H1 (cell line): ENCODE measurements at places on chromosomes 7 and 10. TPM values are rescaled to one million over a fixed set of nuclear protein-coding genes. Genes with fewer than 3 reads are reported as not detected.

- no peak for DNase-seq
- no peak overlapping the region for H3K27ac ChIP-seq
- no peaks in the 10 kb centered on the region for H3K27me3 ChIP-seq
- no peak overlapping the region for H3K4me3 ChIP-seq
- H3K4me1 ChIP-seq, result peaks cover 4% of the 10 kb centered on the region
These were observed 66.2 kb upstream of the SRPK2 start for GRCh38 chr7:105454921-105455320.

DNA sequence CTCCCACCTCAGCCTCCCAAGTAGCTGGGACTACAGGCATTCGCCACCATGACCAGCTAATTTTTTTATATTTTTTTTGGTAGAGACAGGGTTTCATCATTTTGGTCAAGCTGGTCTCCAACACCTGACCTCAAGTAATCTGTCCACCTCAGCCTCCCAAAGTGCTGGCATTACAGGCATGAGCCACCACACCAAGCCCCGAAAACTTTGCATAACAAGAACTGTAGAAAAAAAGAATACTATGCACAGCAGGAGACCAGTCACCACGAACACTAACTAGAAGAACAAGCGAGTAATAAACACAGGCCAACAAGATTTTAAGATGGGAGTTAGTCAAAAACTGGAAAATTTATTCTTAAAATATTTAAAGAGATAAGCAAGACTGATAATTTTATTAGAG, 447.0 kb downstream of the ETV1 start:
- no peak for DNase-seq
- no peaks in the 10 kb centered on the region for H3K27me3 ChIP-seq
- H3K27ac ChIP-seq, result no peak overlapping the region
- no peak overlapping the region for H3K4me3 ChIP-seq
- H3K4me1 ChIP-seq, result no peaks in the 10 kb centered on the region
- H3K36me3 ChIP-seq, result no peaks in the 10 kb centered on the region

DNA sequence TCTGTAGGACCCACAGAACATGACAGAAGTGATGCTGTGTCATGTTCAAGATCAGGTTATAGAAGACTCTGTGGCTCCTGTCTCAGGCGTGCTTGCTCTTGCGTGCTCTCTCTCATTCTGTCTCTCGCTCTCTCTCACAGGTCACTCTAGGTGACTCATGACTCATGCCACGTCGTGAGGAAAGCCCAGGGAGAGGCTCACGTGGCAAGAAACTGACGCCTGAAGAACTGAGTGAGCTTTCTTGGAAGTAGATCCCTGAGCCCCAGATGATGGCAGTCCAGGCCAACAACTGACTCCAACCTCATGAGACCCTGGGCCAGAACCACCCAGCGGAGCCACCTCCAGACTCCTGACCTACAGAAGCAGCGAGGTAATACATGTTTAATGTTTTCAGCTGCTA, 103.3 kb downstream of the DNMBP start:
- H3K27ac ChIP-seq, result no peak overlapping the region
- no peaks in the 10 kb centered on the region for H3K27me3 ChIP-seq
- no peaks in the 10 kb centered on the region for H3K4me1 ChIP-seq
- no peak overlapping the region for H3K4me3 ChIP-seq
- H3K36me3 ChIP-seq, result peaks cover 73% of the 10 kb centered on the region
- no peak for DNase-seq

- peaks cover 2% of the 10 kb centered on the region for H3K4me1 ChIP-seq
- H3K27ac ChIP-seq, result no peak overlapping the region
- H3K27me3 ChIP-seq, result no peaks in the 10 kb centered on the region
- H3K4me3 ChIP-seq, result no peak overlapping the region
These were observed 93.0 kb downstream of the EXOC4 start for GRCh38 chr7:133345690-133346421.

DNA sequence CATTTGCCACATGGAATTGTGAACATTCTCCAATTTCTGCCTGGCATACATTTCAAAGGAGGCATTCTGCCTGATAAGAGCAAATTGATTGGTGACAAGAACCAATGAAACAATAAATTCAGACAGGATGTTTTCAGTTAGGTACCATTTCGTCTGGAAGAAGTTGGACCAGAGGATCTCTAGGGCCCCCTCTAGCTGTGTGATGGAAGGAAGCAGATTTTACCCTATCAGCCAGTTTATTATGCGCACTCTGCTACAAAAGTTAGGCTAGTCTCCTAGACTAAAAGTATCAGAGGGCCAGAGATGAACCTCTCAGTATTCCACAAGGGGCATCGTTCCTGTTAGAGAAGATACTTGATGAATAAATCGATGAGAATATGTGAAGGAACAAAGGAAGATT, 118.0 kb downstream of the BUB3 start:
- H3K4me1 ChIP-seq, result peaks cover 6% of the 10 kb centered on the region
- no peak overlapping the region for H3K4me3 ChIP-seq
- H3K27ac ChIP-seq, result no peak overlapping the region
- no peaks in the 10 kb centered on the region for H3K27me3 ChIP-seq

GRCh38 chr10:4839353-4839752, 13.3 kb downstream of the AKR1E2 start:
- H3K4me3 ChIP-seq, result no peak overlapping the region
- no peaks in the 10 kb centered on the region for H3K36me3 ChIP-seq
- no peak for DNase-seq
- no peaks in the 10 kb centered on the region for H3K4me1 ChIP-seq
- no peaks in the 10 kb centered on the region for H3K27me3 ChIP-seq
- no peak overlapping the region for H3K27ac ChIP-seq

GRCh38 chr10:46554166-46554781, 2.2 kb downstream of the GPRIN2 start:
- H3K27me3 ChIP-seq, result peaks cover 4% of the 10 kb centered on the region; the same call in 1 of the 2 replicates
- H3K36me3 ChIP-seq, result peaks cover 14% of the 10 kb centered on the region; the same call in 1 of the 2 replicates
- no peak overlapping the region for H3K27ac ChIP-seq
- H3K4me3 ChIP-seq, result no peak overlapping the region
- no peak for DNase-seq

DNA sequence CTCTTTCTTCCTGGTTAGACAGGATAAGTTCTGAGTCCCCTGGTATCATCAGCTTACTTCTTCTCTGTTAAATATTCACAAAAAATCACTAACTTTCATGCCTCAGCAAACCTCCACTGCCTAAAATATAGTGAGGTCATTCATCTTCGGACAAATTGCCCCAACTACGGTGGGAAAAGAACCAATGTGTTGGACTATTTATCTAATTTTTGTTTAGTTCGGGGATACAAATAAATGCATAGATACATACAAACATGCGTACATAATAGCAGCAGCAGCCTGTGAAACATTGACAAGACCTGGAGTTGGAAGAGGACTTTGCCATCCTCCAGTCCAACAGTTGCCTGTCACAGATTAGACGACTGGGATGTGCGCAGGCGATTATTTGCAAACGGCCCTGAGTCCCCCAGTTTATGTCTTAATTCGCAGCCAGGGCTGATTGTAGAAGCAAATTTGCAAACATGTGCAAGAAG, 51.5 kb downstream of the EGFR start:
- no peaks in the 10 kb centered on the region for H3K4me1 ChIP-seq
- no peaks in the 10 kb centered on the region for H3K27me3 ChIP-seq
- DNase-seq, result no peak
- no peak overlapping the region for H3K4me3 ChIP-seq

- no peaks in the 10 kb centered on the region for H3K36me3 ChIP-seq
- DNase-seq, result no peak
- no peak overlapping the region for H3K4me3 ChIP-seq
- no peaks in the 10 kb centered on the region for H3K27me3 ChIP-seq
These were observed 16.6 kb upstream of the ITIH2 start for GRCh38 chr10:7686351-7687171.

DNA sequence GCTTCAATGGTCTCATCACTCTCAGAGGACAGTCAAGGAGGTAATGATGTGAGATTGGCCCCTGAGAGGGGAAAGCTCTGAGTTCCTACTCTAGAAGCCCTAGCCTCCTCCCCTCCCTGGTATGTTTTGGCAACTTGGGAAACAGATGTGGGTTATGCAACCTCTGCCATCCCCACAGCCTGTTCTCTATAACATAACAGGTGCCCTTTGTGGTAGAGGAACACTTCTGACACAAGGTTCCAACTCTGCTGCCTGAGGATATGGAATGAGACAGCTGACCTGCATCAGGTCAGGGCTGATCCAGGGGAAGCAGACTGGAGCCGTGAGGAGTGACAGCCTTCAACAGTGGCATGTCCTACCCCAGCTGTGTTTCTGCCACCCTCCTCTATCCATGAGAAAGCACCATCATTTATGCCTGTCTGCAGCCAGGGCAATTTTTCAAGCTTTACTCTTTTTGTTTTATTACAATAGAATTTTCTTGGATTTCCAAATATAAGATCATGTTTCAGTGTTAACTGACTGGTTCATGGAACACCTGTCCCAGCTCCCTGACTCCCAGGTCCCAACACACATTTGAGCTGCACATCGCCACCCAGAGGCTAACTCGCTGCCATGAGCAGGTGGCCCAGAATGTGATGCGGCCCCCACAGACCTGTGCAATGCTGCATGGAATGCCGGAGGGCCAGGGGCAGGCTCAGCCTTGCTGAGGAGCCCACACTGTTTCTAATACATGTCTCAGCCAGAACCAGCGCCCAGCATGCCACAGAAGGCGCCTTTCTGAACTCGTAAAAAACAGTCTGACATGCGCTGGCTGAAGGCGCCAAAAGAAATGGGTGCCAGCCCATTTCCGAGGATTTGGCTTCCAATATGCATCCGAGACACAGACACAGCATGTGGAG, 124.8 kb upstream of the CHST15 start:
- H3K4me1 ChIP-seq, result 0 out of 2 replicates have a peak, but pooled peaks cover 4% of the 10 kb centered on the region
- H3K27me3 ChIP-seq, result no peaks in the 10 kb centered on the region; the same call in 1 of the 2 replicates
- H3K36me3 ChIP-seq, result no peaks in the 10 kb centered on the region

DNA sequence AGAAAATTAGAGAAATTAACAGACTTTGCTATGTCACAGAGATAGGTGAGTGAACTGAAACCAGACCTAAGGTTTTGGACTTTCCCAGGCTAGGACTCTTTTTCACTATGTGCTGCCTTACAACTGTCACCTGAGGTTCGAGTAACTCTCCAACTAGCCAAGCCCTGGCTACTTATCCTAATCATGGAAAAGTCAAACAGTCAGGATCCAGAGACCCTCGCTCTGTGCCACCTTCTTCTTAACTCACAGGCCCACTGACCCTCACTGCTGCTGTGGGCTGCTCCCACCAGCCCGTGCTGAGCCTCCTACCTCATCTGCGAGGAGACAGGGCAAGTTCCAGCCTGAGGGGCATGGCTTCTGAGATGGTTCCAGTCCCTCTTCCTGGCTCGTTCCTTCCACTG, 211.4 kb upstream of the KLF14 start:
- H3K4me3 ChIP-seq, result no peak overlapping the region
- H3K27me3 ChIP-seq, result no peaks in the 10 kb centered on the region
- no peak for DNase-seq

GRCh38 chr7:74057987-74058386, 25.6 kb upstream of the LIMK1 start:
- no peaks in the 10 kb centered on the region for H3K4me1 ChIP-seq
- H3K27ac ChIP-seq, result no peak overlapping the region
- no peak overlapping the region for H3K4me3 ChIP-seq
- no peaks in the 10 kb centered on the region for H3K36me3 ChIP-seq
- no peak for DNase-seq
- peaks cover 3% of the 10 kb centered on the region; the same call in 1 of the 2 replicates for H3K27me3 ChIP-seq

The ITPRID1 gene
- 0.13 and 0.47 TPM in 2 replicates for total RNA-seq

The BHLHA15 gene
- total RNA-seq, result 2.7 and 3.5 TPM in 2 replicates

The DNTT gene
- not detected in 2 replicates for total RNA-seq

The INHBA gene
- total RNA-seq, result 2.7 and 2.8 TPM in 2 replicates
